ENCODE measurements at places on chromosomes 4 and X. TPM values are rescaled to one million over a fixed set of nuclear protein-coding genes. Genes with fewer than 3 reads are reported as not detected.

MAGEC3 gene
- total RNA-seq, result not detected

SYP gene
- total RNA-seq, result 6.7 TPM

TMSB15A gene
- not detected for total RNA-seq

SUPT20HL1 gene
- total RNA-seq, result not detected

FGG gene
- total RNA-seq, result not detected

CLIC2 gene
- total RNA-seq, result 2.9 TPM

F8A2 gene
- 29.8 TPM for total RNA-seq

CCKAR gene
- not detected for total RNA-seq

SLITRK2 gene
- total RNA-seq, result 0.18 TPM

RAB40A gene
- total RNA-seq, result 0.70 TPM

ITM2A gene
- 9.8 TPM for total RNA-seq

CT55 gene
- total RNA-seq, result not detected

SYTL5 gene
- 3.9 TPM for total RNA-seq

FHIP1A gene
- 11.6 TPM for total RNA-seq

MAGEA2 gene
- total RNA-seq, result not detected

MAGEA1 gene
- total RNA-seq, result not detected

PDZD4 gene
- 1.5 TPM for total RNA-seq
